Hematopoietic multipotent progenitor cell treated with erythropoietin and hydrocortisone succinate and interleukin-3 and kit ligand, for 6 days (in vitro differentiated cells): ENCODE measurements at places on chromosomes 3 and 15.

- no peak for DNase-seq
These were observed 231.4 kb downstream of the OPA1 start for GRCh38 chr3:193824365-193824764.

- DNase-seq, result no peak
These were observed 270.2 kb downstream of the CADM2 start for GRCh38 chr3:85228966-85229365.

- DNase-seq, result no peak
These were observed 20.2 kb upstream of the PPM1L start for GRCh38 chr3:160735826-160736225.

GRCh38 chr3:3353153-3353552, 173.7 kb upstream of the CRBN start:
- no peak for DNase-seq

- no peak for DNase-seq
These were observed 20.2 kb downstream of the USF3 start for GRCh38 chr3:113676261-113676660.
